ENCODE measurements at places on chromosomes 12 and 14.
A peak's percentile ranks its signal among the peaks of the same experiment; 100 is the strongest.

- no peak for DNase-seq
Observed at GRCh38 chr12:107560165-107560898, 125.3 kb upstream of the PWP1 start.

GRCh38 chr14:105392131-105393090, 5.9 kb upstream of the TEX22 start:
- DNase-seq: peak; percentile 34

DNA sequence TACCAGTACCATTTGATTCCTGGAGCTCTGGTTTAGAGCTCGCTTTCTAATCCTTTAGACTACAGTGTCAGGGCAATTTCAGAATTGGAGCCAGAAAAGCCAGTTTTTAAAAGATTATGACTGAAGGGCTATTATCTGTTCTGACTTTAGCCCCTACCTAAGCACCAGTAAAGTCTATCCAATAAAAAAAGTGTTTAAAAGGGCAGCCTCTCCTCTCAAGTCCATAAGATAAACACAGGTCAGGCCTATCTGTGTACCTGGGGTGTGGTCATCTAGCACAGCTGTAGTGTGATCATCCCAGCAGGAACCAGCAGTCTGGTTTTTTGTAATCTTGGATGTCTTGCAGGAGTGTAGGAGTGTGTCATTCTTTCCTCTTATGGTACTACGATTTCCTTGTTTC, 6.6 kb downstream of the APPL2 start:
- no peak for DNase-seq

DNA sequence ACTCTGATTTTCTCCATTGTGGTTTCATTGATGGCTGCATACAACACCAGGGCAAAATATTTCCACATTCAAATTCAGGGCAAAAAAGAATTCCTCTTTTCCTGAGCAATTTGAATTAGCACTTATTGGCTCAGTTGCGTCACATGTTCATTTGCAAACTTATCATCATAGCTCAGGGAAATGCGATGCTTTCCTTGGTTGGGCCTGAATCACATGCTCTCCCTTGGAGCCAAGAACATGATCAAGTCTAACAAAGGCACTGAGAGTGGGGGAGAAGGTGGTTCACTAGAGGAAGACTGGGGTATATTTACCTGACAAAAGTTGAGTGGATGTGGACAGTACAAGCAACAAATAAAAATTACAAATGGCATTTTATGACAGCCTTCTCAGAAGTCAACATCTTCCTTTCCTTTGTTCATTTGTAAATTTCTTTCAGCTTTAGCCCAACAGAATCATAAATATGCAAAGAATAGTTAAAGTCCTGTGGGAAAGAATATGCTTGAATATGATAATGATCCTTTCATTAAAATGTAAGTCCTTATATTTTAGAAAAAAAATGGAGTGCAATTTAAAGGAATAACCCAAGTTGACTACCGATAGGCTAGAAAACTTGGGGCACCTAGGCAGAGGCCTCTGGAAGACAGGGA, 277.2 kb downstream of the NEDD1 start:
- DNase-seq: no peak

DNA sequence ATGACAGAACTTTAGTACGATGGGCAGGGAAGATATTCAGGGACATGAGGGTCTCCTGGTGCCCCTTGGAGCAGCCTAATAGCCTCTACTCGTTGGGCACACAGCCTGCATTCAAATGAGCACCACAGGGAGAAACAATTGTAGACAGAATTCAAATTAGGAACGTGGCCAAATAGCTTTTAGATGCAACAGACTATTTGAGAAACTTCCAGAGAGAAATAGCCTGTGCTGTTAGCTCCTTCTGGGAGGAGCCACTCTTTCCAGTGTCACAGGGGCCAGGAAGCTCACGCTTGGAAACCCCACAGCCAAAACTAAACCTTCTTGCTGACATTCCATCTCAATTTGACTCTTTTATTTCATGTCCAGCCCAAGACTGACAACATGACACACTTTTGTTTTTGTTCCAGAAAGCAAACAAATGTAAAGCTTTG, 114.5 kb downstream of the RPAP3 start:
- DNase-seq: peak; percentile 26

DNA sequence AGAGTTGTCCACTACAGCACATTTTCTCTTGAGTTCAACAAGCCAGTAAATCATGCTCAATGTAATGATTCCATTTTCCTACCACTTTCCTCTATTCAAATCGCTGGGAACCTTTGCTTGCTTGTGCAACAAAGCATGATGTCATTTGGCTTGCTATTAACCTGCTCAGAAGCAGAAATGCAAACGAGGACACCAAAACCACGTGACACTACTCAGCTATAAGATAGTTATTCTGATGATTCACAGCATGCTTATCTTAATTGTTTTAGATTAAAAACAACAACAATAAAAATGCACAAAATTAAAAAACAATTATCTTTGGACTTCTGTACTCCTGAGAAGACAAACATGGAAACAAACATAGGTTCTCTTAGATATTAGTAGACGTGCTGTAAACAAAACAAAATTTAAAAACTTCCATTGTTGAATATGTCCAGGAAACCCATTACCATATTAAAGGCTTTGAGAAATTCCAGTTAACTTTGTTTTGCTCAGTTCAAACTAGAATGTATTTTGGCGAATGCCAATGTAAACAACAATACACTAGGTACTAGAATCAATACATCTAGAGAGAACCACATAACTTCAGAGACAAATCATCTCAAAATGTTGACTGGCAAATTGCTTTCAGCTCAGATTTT, 77.5 kb upstream of the KRAS start:
- no peak for DNase-seq

DNA sequence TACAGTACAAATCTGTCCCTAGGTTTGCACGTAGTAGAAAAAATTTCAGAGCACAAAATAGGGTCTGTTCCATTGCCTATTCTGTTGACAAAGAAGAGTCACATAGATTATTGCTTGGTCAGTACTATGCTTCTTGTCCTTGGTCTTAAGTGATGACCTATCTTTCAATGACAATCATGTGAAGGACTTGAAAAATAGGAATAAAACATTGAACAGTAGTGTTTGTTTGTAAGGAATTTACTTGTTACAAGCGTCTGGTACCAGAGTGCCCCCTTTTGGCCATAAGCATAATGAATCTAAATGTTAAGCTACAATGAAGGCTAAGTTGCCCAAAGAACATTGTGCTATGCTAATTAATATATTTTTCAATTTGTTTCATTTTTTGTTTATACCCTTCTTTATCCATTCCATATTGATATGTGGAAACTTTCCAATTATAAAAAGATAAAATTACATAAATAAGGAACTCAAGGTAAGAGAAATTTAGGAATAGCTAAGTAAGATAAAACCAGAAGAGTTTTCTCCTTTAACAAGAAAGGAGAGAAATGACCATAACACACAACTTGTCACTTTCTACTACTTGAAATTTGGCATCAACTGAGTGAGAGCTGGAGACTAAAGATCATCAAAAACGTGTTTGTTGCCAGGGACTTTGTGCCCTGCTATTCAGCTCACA, 204.7 kb downstream of the EPS8 start:
- no peak for DNase-seq

GRCh38 chr12:81369175-81369574, 291.3 kb downstream of the ACSS3 start:
- DNase-seq: no peak

DNA sequence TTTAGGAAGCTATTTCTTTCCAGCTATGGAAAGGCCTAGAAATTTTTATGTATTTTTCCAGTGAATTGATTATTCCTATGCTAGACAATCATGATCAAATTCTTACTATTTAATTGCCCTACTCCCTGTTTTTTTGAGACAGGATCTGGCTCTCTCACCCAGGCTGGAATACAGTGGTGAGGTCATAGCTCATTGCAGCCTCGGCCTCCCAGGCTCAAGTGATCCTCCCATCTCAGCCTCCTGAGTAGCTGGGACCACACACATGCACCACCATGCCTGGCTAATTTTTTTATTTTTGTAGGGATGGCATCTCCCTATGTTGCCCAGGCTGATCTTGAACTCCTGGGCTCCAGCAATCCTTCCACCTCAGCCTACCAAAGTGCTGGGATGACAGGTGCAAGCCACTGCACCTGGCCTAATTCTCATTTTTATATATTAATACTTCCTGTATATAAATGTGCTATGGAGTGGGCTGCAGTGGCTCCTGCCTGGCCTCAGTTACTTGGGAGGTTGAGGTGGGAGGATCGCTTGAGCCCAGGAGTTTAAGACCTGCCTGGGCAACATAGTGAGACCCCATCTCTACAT, 16.0 kb upstream of the MDM2 start:
- DNase-seq: no peak

GRCh38 chr14:88882236-88882635, 57.8 kb downstream of the TTC8 start:
- no peak for DNase-seq

DNA sequence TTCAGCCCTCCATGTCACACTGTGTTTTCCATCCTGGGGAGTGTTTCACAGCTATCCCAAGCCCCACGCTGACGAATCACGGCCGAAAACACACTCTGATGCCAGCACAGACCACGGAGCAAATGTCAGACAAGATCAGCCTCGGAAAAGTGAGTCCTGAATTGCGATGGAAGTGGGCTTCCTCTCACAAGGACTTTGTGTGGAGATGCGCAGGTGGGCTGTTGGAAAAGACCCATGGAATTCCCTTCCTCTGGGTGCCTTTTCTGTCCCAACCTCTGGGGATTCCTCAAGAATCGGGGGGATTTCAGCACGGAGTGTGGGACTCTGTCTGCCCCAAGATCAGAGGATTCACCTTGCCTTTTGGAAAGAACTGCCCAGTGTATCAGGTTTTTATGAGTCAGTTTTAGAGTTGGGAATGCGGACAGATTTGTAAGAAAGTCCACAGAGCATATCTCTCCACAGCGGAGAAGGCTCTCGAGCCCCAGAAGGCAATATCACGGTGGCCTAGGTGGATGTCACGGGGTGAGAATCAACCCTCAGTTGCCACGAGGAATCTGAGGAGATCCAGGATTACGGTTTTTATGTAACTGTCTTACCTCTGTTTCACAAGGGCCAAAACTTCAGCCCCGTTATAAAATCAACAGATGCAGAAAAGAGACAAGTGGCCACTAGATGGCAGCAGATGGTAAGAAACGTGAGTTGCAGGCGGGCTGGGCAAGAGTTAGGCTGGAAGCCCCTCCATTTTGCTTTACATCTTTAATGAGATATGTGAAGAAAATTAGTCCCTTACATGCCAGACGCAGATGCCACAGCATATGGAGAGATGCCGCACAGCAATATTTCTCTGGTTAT, 201.9 kb downstream of the DAD1 start:
- peak; percentile 68 for DNase-seq

DNA sequence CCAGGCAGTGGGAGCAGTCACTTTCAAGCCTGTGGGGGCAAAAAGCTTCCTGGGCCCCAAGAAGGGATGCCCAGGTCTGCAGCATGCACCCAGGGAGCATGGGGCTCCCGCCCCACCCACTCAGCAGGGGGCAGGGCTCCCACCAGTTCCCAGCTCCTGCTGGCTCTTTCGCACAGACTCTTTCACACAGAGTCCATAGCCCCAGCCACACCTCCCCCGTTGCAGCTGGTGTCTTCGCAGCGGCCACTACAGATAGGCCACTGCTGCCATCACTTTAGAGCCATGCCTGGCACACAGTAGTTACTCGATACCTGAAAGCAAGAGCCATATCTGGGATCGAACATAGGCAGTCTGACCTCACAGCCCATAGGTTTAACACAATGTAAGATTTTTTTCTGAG, 98.2 kb downstream of the NUAK1 start:
- DNase-seq: no peak

DNA sequence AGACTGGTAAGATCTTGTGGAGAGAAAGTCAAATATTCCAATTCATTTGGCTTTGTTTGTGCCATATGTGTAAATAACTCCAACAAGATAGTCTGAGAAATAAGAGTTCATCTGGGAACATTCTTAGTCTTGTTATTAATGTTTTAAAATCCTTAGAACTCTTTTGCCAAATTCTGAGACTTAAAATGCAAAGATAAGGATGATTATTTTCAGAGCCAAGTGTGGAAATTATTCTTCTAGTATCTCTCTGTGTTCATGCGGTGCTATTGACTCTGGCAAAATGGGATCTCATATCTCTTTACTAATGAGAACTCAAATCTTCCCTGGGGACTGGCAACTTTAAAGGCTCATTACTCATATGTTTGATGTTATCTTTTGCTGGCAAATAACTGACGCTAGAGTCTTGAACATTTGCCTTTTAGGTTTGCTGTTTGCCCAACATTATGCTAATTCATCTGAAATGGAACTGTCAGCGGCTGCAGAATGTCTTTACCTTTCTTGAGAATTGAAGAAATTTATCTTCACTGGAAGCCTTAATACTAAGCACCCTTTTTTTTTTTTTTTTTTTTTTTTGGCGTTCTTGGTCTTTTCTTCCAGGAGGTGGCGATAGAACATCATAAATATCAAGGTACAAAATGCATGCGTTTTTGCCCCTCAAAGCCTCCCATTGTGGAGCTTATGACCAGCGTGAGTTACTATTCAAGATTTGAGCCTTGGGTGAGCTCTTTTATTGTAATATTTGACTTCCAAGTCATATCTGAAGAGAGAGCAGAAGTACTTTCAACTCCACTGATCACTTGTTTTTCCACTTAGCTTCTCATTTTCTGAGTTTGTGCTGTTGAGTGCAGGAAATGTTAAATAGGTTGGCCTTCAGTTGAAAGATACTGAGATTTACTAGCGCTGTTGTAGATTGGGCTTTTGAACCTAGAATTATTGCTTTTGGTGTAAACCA, 86.5 kb downstream of the CAND1 start:
- DNase-seq: peak; percentile 51

- DNase-seq: no peak
Observed at GRCh38 chr12:229441-230191, 15.7 kb upstream of the SLC6A12 start.

DNA sequence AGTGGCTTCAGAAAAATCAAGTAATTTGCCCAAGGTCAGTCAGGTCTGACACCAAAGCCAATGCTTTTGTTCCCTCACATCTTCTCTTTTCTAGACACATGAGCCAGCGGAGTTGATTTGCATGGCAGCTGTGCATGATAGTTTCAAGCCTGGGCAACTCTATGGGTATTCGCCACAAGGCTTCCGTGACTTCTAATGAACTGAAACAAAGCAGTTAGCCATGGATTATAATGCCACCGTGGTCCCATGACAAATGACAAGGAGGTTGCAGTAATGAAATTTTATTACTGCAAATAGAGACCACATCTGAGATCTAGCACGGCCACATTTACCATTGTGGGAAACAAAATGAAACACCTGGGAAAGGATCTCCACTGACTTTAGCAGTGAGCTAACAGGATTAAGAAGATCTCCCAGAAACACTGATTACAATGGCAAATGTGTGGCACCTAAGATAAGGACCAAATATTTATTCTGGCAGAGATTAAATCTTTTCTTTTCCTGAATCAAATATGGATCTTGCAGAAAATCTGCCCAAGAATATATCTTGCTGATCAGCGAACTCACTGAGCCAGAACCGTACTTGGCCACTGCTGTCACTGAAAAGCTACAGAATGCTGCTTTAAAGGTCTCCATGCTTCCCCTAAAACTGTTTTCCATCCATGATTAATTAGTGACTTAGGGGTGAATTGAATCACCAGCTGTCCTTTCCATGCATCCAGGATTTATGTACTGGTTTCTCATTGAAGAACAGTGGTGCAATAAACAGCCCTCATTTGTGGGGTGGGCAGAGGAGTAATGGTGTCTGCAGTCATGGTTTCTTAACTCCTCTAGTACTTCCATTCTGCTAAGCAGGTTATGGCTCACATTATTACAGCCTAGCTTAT, 551.0 kb downstream of the DIO2 start:
- DNase-seq: peak; percentile 12

GRCh38 chr12:8692573-8692972, 5.2 kb upstream of the RIMKLB start:
- peak; percentile 58 for DNase-seq

GRCh38 chr12:4768341-4768740, 48.1 kb downstream of the GALNT8 start:
- DNase-seq: no peak

Measured in right kidney (tissue), 9 donors.